ENCODE measurements at places on chromosomes 7 and 10.

DNA sequence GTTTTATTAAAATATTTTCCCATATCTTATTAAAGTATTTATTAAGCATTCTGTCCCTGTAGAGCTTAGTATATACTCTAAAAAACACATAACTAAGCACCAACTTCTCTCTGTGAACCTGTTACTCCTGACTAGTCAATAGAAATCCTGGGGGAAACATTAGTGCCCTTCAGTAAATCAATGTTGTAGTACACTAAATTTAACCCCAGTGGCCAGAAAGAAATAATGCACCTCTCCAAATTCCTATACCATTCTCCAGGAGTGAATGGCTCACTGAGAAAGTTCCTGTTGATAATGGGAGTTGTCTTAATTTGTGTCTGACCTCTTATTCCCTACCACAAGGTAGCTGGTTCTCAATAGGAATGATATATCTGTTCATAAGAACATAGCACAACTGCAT is 188.2 kb downstream of the SEMA3D start:
- DNase-seq, result no peak

DNA sequence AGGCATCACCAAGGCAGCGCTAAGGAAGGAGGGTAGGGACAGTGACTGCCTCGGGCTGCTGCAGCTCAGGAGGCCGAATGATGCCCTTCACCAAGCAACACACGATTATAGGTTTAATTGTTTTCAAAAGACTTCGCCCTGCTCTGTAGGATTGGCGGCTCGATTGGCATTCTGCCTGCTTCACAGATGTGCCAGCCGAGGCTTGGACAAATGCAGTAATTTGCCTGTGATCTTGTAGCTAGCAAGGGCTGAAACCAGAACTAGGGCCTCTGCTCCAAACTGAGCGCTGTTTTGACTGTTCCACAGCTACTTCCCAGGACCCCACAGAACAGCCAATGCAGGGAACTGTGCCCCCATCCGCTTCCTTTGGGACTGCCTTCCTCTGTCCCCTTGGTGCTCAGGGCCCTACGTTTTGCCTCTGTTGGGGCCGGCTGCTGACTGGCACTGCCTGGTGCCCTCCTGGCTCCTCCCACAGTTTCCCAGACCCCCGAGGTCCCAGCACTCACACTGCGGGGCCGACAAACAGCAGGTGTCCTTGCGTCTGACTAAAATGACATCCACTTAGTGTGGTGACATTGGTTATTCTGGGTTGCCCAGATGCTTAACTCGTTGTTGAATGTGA is 62.6 kb upstream of the EN2 start:
- no peak for DNase-seq

DNA sequence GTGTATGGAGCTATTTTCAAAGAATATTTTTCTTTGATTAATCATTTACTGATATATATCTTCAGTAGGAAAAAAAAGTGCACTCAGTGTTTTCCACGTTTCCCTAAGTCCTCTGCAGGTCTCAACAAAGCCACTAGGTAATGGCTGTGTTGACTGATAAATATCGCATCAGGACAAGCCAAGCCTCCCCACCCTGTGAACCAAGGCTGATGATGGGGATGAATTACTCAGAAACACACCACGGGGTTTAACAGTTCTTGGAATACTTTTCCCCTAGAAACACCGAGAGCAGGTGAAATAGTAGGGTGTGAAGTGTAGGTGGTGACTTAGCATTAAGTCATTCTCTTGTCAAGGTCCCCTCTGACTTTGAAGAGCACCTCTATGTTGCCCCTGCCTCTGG is 423.5 kb upstream of the IGFBP3 start:
- no peak for DNase-seq

DNA sequence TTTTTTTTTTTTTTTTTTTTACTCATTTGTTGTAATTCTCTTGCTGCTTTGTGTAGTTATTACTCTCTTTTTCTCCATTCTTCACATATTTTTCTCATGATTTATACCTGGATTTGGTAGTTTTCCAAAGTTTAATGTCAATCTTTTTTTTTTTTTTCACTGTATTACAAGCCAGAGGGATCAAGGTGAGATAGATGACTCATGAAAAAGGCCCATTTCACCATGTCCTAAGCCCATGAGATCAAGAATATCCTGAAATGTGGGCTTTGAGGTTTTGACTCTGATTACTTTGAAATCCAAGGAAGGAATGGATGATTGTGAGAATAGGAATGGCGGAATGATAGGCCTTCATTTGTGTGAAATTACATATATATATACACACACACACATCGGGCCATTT is 31.1 kb downstream of the TAX1BP1 start:
- no peak for DNase-seq

- DNase-seq, result peak; percentile 7
Observed at GRCh38 chr10:129662426-129662825, 195.4 kb downstream of the MGMT start.

GRCh38 chr7:128166603-128167041 is 74.5 kb upstream of the LEP start:
- DNase-seq, result no peak

DNA sequence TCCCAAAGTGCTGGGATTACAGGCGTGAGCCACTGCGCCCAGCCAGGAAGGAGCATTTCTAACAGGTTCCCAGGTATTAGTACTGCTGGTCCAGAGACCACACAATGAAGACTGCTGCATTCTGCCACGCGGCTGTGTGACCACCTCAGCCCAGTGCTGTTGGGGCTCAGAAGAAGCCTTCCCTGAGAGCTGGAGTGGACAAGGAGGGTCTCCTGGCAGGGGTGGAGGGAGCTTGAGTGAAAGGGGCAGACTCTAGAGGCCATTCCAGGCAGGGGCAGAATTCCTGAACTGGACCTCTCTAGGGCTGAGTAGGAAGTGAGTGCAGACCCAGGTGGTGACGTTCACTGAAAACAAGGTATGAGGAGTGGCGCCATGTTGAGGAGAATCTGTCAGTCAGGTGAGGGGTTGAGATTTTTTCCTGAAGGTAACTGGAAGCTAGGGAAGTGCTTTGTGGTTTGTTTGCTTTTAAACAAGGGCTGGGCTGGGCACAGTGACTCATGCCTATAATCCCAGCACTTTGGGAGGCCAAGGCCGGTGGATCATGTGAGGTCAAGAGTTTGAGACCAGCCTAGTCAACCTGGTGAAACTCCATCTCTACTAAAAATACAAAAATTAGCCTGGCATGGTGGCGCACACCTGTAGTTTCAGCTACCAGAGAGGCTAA is 67.6 kb downstream of the TACC2 start:
- DNase-seq, result peak; percentile 16
